Kasumi-1 (cell line): ENCODE measurements at places on chromosomes 6 and 20.

- DNase-seq, result no peak
Observed at GRCh38 chr6:14849185-14849584, 396.7 kb upstream of the JARID2 start.

GRCh38 chr20:14902432-14903089, 565.1 kb upstream of the FLRT3 start:
- DNase-seq, result no peak

DNA sequence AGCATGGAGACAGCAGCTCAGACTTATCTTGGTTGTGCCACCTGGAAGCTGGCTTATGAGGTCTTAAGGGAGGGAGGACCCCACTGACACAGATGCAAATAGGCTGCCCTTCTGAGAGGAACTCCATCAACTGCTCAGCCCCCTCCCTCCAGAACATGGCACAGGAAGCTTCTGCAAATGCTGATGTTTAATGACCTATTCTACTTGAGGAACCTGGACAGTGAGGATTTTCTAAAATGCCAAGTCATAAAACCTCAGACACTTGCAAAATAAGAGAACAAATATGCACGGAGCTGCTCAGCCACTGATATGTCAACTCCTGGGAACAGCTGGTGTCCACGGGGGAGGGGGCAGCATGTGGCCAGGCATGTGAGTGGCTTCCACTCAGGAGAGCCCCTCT, 3.5 kb downstream of the CST9 start:
- no peak for DNase-seq

GRCh38 chr6:140380427-140381218, 1006.2 kb upstream of the CITED2 start:
- DNase-seq, result no peak

- no peak for DNase-seq
Observed at GRCh38 chr20:39676857-39677391, 714.8 kb downstream of the DHX35 start.

- no peak for DNase-seq
Observed at GRCh38 chr6:5235830-5236229, 24.9 kb downstream of the LYRM4 start.

- DNase-seq, result no peak
Observed at GRCh38 chr6:82616386-82617028, 252.9 kb downstream of the TPBG start.

GRCh38 chr6:40917603-40918002, 121.4 kb downstream of the UNC5CL start:
- peak; percentile 15 for DNase-seq

- DNase-seq, result peak; percentile 88
Observed at GRCh38 chr6:116945809-116946208, 68.8 kb downstream of the RFX6 start.

GRCh38 chr20:62551407-62552323, 75.9 kb upstream of the GATA5 start:
- no peak for DNase-seq

- no peak for DNase-seq
Observed at GRCh38 chr6:28530777-28531176, 5.1 kb downstream of the GPX5 start.

GRCh38 chr20:56628015-56628872, 862 bp upstream of the TFAP2C start:
- no peak for DNase-seq

GRCh38 chr6:82025271-82025670, 222.3 kb downstream of the IBTK start:
- DNase-seq, result no peak

GRCh38 chr20:11178946-11179654, 505.3 kb upstream of the JAG1 start:
- DNase-seq, result no peak

- no peak for DNase-seq
Observed at GRCh38 chr20:41213150-41213820, 75.9 kb downstream of the PLCG1 start.

DNA sequence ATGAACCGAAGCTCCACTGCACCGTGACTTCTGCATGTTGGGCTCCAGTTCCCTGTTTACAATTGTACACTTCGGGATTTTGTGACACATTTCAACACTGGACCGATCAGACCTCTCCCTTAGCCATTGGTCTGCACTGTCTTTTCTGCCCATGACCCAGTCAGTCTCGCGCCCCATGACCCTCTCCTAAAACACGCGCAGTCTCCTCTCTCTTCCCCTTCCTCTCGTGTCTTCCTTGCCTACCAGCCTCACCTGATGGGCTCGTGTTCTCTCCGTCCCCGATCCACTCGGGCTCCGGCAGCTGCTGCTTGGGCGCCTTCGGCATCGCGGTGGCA, 535 bp upstream of the ABCF1 start:
- DNase-seq, result peak; percentile 34

GRCh38 chr6:15531973-15532372, 130.9 kb downstream of the DTNBP1 start:
- DNase-seq, result no peak

DNA sequence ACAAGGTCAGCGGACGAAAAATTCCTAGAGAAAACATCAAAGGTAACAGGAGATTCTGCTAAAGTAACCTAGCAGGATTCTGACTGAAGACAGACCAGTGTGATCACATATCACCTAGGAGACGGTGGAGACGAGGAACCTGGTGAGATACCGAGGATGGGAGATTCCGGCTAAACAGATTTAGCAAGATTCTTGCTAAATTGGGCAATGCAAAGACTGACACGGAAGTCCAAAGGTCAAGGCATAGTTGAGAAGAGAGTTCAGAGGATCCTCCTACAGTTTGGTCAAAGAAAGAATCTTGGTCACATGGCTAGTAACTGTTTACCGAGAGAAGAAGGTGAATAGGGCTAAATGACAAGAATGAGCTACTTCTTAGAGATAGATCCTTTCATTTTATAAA, 61.1 kb downstream of the TMEM170B start:
- no peak for DNase-seq

DNA sequence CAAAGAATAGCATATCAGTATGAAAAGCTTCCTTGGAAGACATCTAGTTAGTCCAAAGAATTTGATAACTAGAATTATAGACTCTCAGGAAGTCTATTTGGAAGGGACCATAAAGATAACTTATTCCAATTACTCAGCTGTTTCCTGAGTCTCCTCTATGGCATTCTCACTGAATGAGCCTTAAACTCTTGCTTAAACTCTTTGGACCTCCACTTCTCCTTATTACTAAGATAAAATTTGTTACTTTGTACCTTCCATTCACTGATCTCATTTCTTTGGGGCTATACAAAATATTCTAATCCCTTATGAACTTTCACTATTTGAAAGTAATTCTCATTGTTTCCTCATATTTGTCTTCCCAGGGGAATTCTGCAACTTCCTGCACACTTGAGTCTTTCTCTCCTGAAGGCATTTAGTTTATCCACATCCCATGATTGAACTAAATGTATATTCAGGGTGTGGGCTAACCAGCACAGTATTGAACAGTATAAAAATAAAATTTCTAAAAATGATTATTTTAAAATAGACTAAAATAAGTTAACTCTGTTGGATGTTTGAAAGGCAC, 67.1 kb upstream of the NOTCH4 start:
- no peak for DNase-seq

DNA sequence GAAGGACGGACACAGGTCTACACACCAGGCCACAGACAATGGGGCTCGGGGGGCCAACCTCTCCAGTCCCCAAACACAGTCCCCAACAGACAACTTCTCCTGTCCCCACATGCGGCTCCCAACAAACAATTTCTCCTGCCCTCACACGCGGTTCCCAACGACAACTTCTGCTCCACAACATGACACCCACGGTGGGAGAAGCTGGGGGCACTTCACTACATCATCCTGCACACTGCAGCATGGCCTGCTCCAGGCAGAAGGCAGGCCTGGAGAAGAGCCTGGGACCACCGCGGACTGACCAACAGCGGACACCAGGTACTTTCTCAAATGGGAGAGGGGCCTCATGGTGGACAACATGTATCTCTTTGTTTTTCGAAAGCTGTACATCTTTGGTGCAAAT, 6.7 kb downstream of the TAF4 start:
- no peak for DNase-seq

GRCh38 chr6:76702187-76702586, 629.7 kb upstream of the IMPG1 start:
- DNase-seq, result no peak

DNA sequence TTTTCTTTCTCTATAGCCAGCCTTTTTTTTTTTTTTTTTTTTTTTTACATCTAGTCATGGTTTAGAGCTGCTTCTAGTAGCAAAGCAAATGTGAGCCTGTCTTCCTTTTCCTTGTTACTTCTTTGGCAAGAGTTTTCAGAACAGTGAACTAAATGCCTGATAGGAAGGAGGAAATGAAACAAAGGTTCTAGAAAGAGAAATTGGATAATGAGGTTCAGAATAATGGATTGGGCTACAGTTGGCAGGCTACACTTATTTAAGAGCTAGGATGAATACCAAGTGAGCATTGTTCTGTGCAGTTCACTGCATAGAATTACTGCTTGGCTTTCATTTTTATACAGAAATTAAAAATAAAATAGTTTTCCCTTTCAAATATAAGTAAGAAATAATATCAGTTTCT, 78.6 kb downstream of the HIVEP1 start:
- DNase-seq, result no peak

GRCh38 chr20:62262064-62262463, 23.7 kb downstream of the OSBPL2 start:
- no peak for DNase-seq

GRCh38 chr6:170008294-170008785, 256.9 kb downstream of the ERMARD start:
- DNase-seq, result no peak

- DNase-seq, result no peak
Observed at GRCh38 chr6:80209430-80209829, 103.0 kb downstream of the BCKDHB start.

GRCh38 chr6:34810936-34811632, 19.2 kb downstream of the BLTP3A start:
- DNase-seq, result no peak

GRCh38 chr6:73377225-73377624, 7.5 kb upstream of the OOEP start:
- no peak for DNase-seq

- DNase-seq, result peak; percentile 5
Observed at GRCh38 chr6:15754035-15754705, 91.3 kb upstream of the DTNBP1 start.

DNA sequence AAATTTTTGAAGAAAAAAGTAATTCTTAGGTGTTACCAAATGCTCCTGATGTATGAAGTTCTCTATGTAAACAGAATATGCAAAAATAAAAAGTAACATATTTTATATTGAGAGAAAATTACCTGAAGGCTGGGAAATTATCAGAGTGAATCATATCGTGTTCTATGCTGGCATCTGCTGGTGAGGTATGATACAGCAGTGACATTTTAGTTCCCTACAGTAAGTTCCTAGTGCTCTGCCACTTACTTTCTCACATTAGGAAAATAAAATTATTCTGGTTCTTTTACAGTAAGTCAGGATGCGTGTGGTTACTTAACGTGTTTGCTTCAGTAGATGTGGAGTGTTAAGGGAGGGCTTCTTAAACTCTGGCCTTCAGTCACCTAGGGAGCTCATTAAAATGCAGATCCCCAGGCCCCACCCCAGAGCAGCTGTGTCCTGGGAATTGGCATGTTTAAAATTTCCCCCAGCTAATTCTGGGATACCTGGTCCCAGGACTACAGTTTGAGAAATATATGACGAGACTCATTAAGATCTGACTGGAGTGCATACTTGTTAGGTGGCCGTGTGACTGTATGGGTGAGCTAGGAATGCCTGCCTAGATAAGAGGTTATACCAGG, 3.2 kb downstream of the ACTR5 start:
- peak; percentile 56 for DNase-seq

- no peak for DNase-seq
Observed at GRCh38 chr6:113414511-113414910, 442.6 kb upstream of the MARCKS start.

DNA sequence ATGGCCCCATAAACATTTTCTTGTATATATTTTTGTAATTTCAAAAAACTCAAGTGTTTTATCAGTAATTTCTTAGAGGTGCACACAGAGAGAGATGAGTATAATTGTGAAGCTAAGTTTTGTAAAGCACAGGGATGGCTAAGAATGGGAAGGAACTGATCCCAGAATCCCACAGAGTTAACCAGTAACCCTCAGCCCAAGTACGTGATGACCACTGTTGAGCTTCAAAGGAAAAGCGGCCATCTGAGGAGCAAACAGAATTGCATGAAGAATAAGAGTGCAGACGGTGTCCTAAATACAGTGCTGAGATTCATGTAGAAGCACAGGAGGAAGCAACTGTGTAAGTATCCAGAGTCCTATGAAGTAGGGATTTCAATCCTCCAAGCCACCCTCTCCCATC, 28.1 kb upstream of the HLA-C start:
- DNase-seq, result no peak

DNA sequence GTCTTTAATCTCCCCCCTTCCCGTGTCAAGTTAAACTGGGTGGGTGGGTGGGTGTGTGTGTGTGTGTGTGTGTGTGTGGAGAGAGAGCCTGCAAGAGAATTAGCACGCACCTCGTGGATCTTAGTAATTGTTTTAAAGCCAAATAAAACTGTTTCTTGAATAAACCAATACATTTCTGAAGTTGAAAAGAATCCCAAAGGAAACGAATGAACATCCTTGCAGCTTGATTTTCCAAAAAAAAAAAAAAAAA, 381 bp upstream of the BICRAL start:
- peak; percentile 18 for DNase-seq

DNA sequence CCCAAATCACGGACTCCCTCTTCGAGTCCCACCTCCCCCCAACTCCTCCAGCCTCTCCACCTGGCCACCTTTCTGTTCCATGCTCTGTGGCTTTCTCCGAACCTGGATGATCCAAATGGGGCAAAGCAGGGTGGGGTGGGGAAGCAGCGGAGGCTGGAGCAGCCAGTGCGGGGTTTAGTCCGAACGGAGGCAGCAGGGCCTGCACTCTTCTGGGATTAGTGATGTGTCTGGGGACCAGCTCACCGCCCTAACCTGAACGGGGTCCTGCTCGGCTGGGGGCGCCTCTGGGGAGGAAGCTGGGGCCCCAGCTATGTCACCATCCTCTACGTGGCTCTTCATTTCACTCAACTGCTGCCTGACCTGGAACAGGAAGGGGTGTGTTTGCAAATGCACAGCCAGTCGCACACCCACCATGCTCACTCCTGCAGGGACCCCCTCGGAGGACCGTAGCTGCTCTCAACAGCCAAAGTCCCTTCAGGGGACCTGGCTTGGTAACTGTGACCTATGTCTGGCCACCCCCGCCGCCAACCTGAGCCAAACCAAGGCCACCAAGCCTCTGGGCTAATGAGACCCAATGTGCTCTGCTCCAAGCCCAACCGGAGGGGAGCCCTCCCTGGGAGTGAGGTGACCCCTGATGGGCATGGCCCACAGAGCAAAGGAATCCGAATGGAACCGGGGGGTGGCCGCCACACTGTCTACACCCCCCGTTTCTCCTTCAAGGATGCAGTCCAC, 46.8 kb downstream of the DSTN start:
- DNase-seq, result no peak

GRCh38 chr20:21302664-21303060, 469 bp upstream of the XRN2 start:
- DNase-seq, result peak; percentile 49

DNA sequence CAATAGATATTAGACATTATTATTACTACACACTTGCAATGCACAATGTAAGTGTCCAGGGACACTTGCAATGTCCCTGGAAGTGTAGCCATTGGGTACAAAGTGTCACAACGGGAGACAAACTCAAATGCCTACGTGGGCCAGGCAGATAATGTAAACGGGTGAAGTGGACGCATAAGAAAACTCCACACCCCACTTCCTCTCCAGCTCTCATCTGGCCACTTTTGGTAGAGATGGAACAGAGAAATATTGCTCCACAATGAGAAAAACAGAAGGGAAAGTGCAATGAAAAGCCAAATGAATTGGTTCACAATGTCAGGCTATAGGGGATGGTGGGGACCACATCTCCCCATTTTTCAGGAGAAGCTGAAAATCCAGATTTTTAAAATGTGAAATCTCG, 9.4 kb downstream of the SULF2 start:
- DNase-seq, result no peak

GRCh38 chr6:85172705-85173104, 277.2 kb upstream of the NT5E start:
- DNase-seq, result no peak
